ENCODE measurements at places on chromosomes 6 and 20. TPM values are rescaled to one million over a fixed set of nuclear protein-coding genes. Genes with fewer than 3 reads are reported as not detected.

- no peak overlapping the region for H3K27ac ChIP-seq
- DNase-seq = no peak
- H3K36me3 ChIP-seq = no peaks in the 10 kb centered on the region
- no peak overlapping the region for H3K4me3 ChIP-seq
- H3K4me1 ChIP-seq = no peaks in the 10 kb centered on the region
Observed at GRCh38 chr6:78243519-78243918, 590.7 kb downstream of the MEI4 start.

Gene TMEM244
- not detected for total RNA-seq

Gene TGM3
- not detected for total RNA-seq

- H3K36me3 ChIP-seq = no peaks in the 10 kb centered on the region
- no peaks in the 10 kb centered on the region for H3K4me1 ChIP-seq
- no peaks in the 10 kb centered on the region for H3K27me3 ChIP-seq
- H3K27ac ChIP-seq = no peak overlapping the region
Observed at GRCh38 chr6:118334634-118335033, 213.5 kb upstream of the PLN start.

Gene TSHZ2
- total RNA-seq = 25.9 TPM

Gene OSBPL2
- 23.0 TPM for total RNA-seq

GRCh38 chr6:81774542-81774941, 22.1 kb upstream of the TENT5A start:
- DNase-seq = no peak
- H3K36me3 ChIP-seq = no peaks in the 10 kb centered on the region
- H3K27ac ChIP-seq = no peak overlapping the region
- H3K4me3 ChIP-seq = no peak overlapping the region

DNA sequence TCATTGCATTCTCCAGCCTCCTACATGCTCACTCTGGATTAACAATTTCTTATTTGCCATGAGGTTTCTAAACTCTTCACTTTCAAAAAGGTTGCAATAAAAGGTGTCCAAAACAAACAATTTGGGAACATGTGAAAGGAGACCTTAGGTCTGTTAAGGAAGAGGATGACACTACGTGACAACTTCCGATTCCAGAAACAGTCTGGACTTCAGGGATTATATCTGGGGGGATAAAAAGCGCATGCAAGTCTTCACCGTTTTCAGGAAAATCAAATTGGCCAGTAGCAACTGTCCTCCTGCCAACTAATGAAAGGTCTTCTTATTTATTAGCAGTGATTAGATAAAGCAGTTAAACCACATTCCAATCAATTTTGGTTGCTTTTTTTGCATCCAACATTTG, 1.8 kb downstream of the ZDHHC14 start:
- peak overlapping the region; percentile 79 for H3K4me3 ChIP-seq
- H3K27me3 ChIP-seq = peaks cover 8% of the 10 kb centered on the region
- DNase-seq = no peak
- H3K36me3 ChIP-seq = peaks cover 7% of the 10 kb centered on the region
- H3K4me1 ChIP-seq = peaks cover 26% of the 10 kb centered on the region

GRCh38 chr6:33126101-33126714, 50.4 kb downstream of the HLA-DPB1 start:
- no peak overlapping the region for H3K27ac ChIP-seq
- H3K4me1 ChIP-seq = no peaks in the 10 kb centered on the region
- peaks cover 1% of the 10 kb centered on the region for H3K36me3 ChIP-seq
- DNase-seq = peak; percentile 83

Gene FUCA2
- total RNA-seq = 6.7 TPM

Gene ISM1
- 0.51 TPM for total RNA-seq

Gene NRN1
- 4.6 TPM for total RNA-seq

DNA sequence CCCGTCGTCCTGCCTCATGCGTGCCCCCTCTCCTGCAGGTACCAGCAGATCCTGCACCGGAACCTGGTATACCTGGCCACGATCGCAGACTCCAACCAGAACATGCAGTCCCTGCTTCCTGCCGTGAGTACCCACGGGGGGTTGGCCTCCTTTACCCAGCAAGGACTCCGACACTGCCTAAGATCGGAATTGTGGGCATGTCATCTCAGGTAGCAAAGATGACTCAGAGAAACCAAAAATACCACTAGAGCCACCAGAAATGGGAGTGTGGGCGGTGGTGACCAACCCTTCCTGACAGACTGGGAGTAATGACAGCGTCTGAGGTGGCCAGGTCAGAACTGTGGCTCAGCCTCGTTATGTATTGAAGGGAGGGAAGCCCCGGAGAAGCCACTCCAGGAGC, 16.3 kb downstream of the SS18L1 start:
- peak; percentile 82 for DNase-seq
- peaks cover 15% of the 10 kb centered on the region for H3K4me1 ChIP-seq
- H3K27me3 ChIP-seq = no peaks in the 10 kb centered on the region
- H3K36me3 ChIP-seq = peaks cover 15% of the 10 kb centered on the region

DNA sequence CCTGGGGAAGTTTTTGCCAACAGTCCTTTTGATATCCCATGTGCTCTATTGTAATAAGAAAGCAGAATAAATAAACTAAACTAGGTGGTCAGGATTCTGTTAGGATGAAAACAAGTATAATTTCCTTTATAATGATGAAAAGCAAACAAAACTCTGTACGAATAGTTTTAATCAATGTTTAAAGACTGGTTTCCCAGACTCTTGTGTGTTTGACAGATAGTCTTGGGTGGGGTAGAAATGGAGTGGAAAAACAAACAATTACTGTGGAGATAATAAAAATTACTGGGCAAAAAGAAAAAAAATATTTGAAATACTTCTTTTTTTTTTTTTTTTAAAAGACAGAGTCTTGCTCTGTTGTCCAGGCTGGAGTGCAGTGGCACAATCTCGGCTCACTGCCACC, 152.1 kb upstream of the FLRT3 start:
- DNase-seq = no peak
- H3K4me3 ChIP-seq = no peak overlapping the region
- H3K27me3 ChIP-seq = no peaks in the 10 kb centered on the region
- no peak overlapping the region for H3K27ac ChIP-seq

DNA sequence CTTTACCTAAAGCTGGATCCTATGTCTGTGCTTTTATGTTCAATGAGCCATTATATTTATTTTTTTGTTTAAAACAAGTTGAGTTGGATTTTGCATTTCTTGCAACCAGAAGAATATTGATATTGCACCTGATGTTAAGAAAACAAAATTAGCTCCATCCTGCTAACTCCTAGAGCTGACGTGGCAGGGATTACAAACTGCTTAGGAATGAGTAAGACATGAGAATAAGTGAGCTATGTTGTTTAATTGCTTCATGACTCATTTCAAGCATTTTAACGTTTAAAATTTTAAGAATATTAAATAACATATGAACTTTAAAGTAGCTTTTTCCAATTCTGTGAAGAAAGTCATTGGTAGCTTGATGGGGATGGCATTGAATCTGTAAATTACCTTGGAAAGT, 663.5 kb downstream of the EPM2A start:
- DNase-seq = no peak
- H3K36me3 ChIP-seq = no peaks in the 10 kb centered on the region
- H3K27me3 ChIP-seq = peaks cover 19% of the 10 kb centered on the region
- no peaks in the 10 kb centered on the region for H3K4me1 ChIP-seq
- no peak overlapping the region for H3K4me3 ChIP-seq

GRCh38 chr6:41733360-41733706, 2.1 kb downstream of the TFEB start:
- peak overlapping the region; percentile 74 for H3K4me3 ChIP-seq
- H3K27ac ChIP-seq = no peak overlapping the region
- DNase-seq = no peak
- H3K27me3 ChIP-seq = no peaks in the 10 kb centered on the region

DNA sequence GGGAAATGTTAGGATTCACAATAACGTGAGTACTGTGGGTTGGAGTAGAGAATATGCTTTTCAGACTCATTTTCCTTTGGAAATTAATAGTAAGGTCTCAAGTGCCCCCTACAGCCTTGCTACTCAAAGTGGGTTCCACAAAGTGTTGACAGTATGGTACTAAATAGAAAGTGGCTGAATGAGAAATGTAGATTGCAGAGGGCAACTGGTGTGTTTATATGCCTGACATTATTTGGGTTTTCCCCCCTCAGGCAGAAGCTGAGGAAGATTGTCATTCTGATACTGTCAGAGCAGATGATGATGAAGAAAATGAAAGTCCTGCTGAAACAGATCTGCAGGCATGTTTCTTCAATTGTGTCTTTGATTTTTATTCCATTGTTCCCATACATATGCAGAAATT, 5.6 kb downstream of the FBXO9 start:
- peaks cover 43% of the 10 kb centered on the region for H3K4me1 ChIP-seq
- H3K36me3 ChIP-seq = peaks cover 33% of the 10 kb centered on the region
- no peak overlapping the region for H3K4me3 ChIP-seq
- no peaks in the 10 kb centered on the region for H3K27me3 ChIP-seq

DNA sequence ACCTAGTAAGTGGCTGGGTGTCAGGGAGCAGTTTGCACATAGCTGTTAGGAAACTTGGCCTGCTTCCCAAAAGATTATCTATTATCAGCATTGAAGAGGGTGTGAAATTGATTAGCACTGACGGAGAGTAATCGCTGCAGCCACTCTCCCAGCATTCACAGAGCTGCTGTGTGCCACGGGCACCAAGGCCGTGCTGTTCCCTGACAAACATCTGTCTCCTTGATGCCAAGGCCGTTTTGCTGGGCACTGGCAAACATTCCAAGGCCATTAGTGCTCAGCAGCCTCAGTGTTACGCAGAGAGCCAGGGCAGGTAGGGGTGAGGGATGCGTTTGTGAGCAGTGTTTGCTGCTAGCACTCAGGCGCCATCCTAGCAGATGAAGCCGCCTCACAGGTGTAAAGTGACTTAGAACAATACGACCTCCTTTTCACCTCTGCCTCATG, 57.7 kb upstream of the VSTM2L start:
- H3K27ac ChIP-seq = no peak overlapping the region
- DNase-seq = no peak
- no peak overlapping the region for H3K4me3 ChIP-seq
- H3K27me3 ChIP-seq = no peaks in the 10 kb centered on the region
- peaks cover 18% of the 10 kb centered on the region for H3K36me3 ChIP-seq

DNA sequence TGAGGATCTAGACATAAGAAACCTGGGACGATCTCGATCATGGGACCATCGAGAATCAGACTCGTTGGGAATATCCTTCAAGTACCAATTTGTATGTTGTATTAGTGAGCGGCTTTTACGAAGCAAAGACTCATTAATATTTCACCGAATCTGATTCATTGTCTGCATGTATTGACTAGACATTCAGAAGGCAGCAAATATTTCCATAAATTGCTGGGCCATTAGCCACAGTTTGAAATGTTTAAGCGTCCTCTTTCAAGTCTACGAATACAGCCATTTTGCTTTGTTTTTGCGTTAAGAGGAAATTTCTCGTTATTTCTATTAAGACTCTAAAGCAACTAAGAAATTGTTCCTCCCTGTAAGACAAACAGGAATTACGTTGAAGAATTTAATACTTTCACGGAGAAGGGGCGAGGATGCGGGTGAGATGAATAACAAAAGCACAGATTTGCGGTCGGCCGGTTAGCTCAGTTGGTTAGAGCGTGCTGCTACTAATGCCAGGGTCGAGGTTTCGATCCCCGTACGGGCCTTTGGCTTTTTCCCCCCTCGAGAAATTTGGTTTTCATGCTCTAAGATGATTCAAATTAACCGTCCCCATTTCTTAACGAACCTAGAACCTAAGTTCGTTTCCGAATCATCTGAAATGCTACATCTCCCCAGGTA, 18.5 kb downstream of the POM121L2 start:
- no peak for DNase-seq
- H3K4me3 ChIP-seq = no peak overlapping the region
- H3K36me3 ChIP-seq = peaks cover 14% of the 10 kb centered on the region

Gene TMC2
- not detected for total RNA-seq

DNA sequence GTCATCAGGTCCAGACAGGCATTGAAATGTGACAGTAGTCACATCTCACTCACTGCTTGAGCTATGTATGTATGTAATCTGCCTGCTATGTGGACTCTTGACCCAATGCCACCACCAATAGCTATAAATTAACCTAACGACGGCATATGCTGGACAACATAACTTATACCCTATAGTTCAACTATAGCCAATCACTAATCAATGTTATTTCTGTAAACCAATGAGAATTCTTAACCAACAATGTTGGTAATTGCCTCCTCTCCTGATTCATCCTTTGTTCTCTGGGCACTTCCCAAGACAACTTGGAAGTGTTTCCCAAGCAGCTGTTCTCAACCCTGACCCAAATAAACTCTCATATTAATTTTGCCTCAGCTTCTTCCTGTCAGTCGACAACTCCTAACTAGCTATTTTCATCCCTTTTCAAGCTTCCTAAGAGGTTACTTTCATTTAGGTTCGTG, 24.1 kb upstream of the SERPINB1 start:
- no peak overlapping the region for H3K4me3 ChIP-seq
- no peaks in the 10 kb centered on the region for H3K27me3 ChIP-seq
- no peak for DNase-seq
- peaks cover 3% of the 10 kb centered on the region for H3K36me3 ChIP-seq
- H3K4me1 ChIP-seq = peaks cover 74% of the 10 kb centered on the region

DNA sequence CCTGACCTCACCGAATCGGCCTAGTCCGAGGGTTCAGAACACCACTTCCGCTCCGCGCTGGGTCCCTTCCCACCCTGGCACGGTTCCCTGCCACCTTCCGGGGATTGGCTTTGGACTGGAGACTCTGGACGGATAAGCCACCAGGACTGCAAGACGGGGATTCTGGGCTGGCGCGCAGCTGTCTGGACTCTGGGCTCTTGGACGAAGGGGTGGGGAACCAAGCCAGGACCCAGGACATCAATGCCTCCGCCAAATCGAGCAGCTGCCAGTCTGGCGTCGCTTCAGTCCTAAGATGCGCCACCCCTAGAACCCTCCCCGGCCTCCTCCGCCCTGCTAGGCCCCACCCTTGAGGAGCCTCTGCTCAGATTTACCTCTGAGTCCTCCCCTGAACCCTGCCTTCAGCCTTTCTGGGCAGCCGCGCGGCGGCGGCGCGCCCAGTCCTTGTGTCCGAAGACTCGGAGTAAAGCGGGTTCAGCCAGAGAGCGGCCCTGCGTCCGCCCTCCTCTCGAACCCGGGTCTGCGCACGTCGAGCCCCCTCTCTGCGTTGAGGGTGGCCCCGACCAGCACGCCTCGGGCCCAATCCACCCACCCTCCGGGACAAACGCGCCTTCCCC, 1.2 kb downstream of the KCNK17 start:
- H3K4me3 ChIP-seq = no peak overlapping the region
- H3K27ac ChIP-seq = no peak overlapping the region
- no peaks in the 10 kb centered on the region for H3K36me3 ChIP-seq
- peaks cover 4% of the 10 kb centered on the region for H3K4me1 ChIP-seq

DNA sequence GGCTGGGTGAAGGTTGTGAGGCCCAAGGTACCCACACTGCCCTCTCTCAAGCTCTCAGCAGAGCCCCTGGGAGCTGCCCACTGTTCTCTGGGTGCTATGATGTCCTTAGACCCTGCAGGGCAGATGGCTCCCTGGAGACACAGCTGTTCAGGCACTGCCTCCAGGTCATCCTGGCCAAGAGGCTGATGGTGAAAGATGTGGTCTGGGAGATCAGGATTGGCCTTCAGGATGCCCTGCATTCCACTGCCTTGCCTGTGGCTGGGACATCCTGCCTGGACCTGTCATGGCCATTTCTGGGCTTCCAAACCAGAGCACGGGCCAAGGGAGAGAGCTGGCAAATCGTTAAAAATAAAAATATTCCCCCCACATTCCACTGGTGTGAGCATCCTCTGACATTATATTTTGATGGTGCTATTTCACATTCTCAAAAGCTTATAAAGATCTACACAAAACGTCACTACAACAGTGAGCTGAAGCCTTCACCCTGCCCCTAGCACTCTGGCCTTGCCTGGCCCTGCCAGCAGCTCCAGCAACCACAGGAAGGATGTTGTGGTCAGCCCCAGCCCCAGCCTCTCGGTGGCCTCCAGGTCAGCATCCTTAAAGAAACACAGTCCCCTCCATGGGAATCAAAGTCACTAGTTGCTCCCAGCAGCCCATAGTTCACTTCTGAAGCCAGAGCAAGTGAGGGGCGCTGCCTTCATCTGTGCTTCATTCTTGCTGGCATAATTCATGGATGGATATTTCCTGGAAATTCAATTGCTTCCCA, 13.5 kb upstream of the KCNK16 start:
- no peak overlapping the region for H3K4me3 ChIP-seq
- no peak overlapping the region for H3K27ac ChIP-seq
- peaks cover 9% of the 10 kb centered on the region for H3K4me1 ChIP-seq
- peak; percentile 15 for DNase-seq

Gene CST9L
- total RNA-seq = not detected

Data from activated CD4-positive, alpha-beta T cell treated with anti-CD3 and anti-CD28 coated beads for 36 hours (primary cell).